Occipital lobe (tissue), 3 donors: ENCODE measurements at places on chromosomes 2 and 18.

DNA sequence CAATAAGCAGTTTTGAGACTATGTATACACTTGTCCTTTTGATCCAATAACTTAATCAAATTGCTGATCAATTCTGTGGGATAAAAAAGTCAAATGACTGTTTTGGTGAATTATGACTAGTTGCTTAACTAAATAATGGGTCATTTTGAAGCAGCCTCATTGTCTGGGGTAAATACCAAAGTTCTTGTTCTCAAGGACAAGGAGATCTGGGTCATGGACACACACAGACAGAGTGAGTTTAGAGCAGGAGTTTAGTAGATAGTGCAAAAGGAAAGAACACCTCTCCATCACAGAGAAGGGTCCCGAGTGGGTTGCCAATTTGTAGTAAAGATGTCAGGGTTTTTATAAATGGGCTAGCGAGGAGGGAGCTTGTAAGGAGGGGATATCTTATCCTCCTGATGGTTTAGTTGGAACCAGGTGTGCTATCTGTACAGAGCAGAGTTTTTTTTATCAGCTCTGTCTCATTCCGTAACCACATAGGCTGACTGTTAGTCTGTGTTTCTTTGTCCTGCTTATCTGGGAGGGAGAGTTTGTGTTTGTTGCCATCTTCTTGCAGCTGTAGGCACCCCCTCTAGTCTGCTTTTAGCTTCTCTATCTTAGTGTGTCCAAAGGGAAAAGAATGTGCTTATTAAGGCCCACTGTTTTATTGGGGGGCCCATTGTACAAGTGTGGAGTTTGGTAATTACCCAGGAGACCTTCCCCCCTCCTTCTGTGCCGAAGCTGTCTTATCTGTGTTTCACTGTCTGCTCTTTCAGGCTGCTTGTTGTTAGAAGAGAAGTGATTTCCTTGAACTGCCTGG, 48.7 kb upstream of the C1GALT1C1L start:
- DNase-seq, result no peak

- DNase-seq, result no peak
Observed at GRCh38 chr2:216769626-216770025, 74.3 kb upstream of the IGFBP5 start.

DNA sequence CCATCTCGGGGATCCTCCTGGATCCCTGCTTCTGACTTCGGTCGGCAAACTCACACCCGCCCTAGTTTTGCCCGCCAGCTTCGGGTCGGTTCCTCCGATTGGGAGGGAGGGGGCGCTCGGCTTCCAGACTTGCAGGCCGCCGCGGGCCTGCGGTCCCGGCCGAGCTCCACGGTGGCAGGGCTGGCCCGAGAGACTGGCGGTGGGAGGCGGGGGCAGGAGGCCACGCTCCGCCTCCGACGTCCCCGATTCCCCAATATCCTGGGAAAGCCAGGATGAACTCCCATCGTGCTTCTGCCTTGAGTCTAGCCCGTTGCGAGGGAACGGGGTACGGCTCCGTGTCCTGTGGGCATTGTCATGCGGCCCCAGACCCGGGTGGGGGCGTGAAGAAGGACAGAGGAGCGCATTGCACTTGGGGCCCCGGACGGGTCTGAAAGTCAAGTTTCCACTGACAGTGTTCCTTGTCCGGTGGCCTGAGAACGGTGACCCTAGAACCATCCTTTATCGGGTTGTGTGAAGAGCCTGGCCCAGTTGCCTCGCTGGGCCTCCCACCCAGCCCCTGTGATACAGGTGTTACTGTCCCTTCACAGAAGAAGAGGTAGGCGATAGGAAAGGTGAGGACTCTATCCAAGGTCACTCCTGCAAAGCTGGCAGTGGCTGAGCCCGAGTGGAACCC, 2.4 kb upstream of the INHBB start:
- peak; percentile 46 for DNase-seq

DNA sequence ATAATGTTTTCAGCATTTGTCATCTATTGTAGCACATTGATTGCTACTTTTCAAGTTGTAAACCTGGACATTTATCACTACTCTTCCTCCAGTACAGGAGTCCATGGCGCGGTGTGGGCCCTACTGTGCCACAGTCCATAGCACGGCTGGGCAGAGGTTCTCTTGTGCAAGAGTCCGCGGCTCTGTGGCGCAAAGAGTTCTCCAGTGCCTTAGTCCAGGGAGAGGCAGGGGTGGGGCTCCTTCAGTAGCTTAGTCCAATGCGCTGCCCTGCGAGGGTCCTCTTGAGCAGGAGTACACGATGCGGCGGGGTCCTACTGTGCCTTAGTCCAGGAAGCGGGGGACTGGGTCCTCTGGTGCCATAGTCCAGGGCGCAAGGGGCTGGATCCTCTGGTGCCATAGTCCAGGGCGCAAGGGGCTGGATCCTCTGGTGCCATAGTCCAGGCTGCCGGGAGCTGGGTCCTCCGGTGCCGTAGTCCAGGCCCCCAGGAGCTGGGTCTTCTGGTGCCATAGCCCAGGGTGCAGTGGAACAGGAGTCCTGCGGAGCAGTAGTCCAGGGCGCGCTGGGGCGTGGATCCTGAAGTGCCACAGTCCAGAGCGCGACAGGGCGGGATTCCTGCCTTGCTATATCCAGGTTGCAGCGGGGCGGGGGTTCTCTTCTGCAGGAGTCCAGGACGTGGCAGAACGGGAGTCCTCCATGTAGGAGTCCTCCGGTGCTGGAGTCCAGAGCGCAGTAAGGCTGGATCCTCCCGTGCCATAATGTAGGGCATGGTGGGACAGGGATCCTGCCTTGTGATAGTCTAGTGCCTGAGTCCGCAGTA, 129.3 kb downstream of the CCDC74A start:
- no peak for DNase-seq

DNA sequence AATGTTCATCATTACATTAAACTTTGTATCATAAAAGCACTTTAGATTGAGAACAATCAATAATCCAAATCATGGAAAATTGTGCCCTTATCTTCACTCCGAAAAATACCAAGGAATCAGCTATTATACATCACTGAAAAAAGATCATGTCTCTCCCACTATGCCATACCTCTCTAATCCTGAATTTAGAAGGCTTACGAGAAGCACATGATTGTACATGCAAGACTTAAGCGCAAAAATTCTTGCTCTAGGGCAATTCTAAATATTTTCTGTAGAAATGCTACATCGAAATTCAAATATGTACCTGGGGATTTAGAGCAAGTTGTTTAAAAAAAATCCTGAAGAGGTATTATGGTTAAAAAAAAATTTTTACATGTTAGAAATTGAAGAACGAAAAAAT, 1.3 kb downstream of the CYTIP start:
- no peak for DNase-seq

DNA sequence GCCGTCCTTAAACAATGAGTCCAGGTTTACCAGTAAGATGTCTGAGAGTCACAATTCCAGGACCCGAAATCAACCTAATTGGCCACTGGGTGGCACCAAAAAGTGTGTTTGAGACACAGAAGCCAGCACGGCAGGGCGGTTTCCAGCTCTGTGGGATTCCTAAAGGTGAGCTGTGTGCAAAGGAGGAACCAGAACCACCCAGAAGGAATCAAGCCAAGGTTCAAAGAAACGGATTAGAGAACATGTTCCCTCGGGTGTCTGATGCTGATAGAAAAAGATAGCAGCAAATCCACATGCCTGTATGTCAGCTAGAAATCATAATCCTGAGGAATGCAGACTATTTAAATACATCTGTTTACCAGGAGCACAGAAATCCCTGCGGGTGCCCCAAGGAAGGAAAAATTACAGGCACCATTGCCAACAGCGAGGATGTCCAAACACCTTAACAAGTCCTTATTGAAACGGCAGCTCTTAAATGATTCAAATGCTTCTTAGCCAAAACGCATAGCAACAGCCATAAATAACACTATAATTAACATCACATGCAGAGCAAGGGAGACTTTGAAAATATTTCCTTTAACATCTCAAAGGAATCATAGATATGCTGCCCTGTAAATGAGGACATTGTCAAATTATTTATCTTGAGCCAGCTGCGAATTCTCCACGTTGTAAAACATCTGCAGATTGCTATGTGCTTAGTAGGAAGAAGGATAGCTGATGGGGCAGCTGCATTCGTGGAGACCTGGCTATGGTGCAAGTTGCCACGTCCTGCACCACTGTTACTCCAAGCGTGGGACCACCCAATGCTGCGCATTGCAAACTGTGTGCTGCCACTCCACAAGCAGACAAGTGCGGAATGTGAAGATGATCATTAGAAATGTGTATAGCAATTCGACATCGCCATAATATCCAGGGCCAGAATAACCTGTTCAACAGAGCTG, 318.7 kb upstream of the NCKAP5 start:
- DNase-seq, result peak; percentile 72

DNA sequence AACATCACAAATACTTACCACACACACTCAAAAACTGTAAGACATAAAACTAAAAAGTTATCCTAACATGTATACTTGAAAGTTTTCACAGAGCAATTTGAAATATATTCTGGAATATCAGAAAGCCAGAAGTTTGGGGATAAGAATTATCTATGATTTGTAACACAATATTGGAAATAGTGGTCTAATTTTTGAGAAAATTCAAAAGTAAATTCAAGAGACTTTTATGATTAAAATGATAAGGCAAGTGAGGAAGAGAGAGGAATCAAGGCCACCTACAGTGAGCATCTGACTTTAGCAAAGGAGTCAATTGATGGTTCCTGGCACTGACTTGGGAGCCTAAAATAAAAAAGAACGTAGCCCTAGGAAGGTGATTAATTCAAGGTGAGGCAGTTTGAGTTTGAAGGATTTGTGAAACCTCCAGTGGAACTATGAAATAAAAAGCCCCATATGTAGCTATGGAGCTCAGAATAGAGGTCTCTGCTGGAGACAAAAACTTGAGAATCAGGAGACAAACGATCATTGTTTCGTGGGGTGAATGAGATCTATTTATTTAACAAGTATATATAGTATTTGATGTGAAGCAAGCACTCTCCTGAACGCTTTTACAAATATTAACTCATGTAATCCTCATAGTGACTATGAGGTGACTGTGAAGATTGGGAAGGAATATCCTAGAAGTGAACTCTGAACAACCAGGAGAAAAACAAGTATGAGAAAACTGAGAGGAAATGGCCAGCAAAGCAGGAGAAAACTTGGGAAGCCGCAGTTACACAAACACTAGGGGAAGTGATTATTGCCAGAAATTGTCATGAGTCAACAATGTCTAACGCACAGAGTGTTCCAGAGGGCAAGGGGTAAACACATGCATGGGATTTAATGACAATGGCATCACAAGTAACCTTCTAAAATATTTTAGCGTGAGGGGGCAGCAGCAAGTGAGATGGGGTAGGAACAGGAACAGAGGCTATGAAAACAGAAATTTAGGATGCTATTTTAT, 12.8 kb downstream of the TFPI start:
- no peak for DNase-seq

- no peak for DNase-seq
Observed at GRCh38 chr18:11689669-11690565, 853 bp downstream of the GNAL start.

- DNase-seq, result no peak
Observed at GRCh38 chr2:148512501-148512900, 132.1 kb upstream of the EPC2 start.

DNA sequence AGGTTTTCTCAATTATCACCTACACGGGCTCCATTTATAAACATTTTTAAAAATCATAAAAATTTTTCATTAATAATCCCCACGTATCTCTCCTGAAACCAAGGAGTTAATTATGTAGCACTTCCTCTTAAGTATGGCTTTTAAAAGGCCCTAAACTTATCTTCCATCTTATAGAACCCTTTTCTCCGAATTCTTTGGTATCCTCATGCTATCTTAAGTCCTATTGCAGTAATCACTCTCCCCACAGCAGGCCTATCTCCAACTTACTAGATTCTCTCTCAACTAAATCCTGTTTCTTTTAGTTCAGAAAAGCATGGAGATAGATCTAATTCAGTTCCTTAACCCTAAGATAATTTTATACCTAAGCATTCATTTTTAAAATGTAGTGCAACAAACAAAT, 26.2 kb downstream of the RPRD1A start:
- no peak for DNase-seq

- no peak for DNase-seq
Observed at GRCh38 chr18:25140124-25140961, 211.6 kb downstream of the ZNF521 start.

- no peak for DNase-seq
Observed at GRCh38 chr2:145015561-145015960, 495.6 kb upstream of the ZEB2 start.

- no peak for DNase-seq
Observed at GRCh38 chr2:227474410-227474809, 2.5 kb downstream of the AGFG1 start.
